Glutamatergic neuron (in vitro differentiated cells): ENCODE measurements at places on chromosomes 6 and 20. TPM values are rescaled to one million over a fixed set of nuclear protein-coding genes. Genes with fewer than 3 reads are reported as not detected.

GRCh38 chr6:145850671-145851070 lies 36.1 kb upstream of the FBXO30 start:
- no peak for DNase-seq
- H3K27ac ChIP-seq: no peak overlapping the region
- no peak overlapping the region for H3K4me3 ChIP-seq
- H3K4me1 ChIP-seq: peaks cover 4% of the 10 kb centered on the region
- H3K27me3 ChIP-seq: peaks cover 1% of the 10 kb centered on the region
- H3K36me3 ChIP-seq: no peaks in the 10 kb centered on the region

DNA sequence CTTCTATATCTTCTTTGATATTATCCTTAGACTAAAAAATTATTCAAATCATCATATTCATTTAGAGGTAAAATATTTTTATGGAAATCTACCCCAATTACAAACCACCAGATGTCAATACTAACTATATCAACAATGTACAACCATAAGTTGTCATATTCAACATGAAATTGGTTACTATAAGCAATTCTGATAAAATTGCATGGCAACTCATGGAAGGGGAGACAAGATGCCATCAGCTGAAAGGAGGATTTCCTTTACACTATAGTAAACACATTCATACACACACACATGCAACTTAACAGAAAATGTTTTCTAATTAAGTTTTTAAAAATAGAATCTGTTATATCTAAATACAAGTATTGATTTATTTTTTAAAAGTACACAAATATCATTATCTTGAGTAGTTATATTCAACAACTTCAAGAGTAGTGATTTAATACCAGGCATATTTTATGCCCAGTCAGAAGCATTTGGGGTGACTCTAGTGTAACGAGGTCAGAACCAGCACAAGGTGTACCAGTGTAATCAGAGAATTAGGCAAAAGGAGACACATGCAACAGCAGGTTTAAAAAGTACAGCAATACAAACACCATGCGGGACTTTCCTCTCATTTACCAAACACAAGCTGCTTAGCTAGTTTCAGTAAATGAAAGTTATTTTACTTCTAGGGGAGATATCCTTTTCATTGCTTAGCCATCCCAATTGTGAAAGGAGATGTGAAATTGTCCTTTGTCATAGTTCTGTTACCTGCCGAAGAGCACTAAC lies 1.0 kb downstream of the FILIP1 start:
- DNase-seq: no peak
- no peak overlapping the region for H3K4me3 ChIP-seq
- H3K27me3 ChIP-seq: no peaks in the 10 kb centered on the region
- no peak overlapping the region for H3K27ac ChIP-seq

DNA sequence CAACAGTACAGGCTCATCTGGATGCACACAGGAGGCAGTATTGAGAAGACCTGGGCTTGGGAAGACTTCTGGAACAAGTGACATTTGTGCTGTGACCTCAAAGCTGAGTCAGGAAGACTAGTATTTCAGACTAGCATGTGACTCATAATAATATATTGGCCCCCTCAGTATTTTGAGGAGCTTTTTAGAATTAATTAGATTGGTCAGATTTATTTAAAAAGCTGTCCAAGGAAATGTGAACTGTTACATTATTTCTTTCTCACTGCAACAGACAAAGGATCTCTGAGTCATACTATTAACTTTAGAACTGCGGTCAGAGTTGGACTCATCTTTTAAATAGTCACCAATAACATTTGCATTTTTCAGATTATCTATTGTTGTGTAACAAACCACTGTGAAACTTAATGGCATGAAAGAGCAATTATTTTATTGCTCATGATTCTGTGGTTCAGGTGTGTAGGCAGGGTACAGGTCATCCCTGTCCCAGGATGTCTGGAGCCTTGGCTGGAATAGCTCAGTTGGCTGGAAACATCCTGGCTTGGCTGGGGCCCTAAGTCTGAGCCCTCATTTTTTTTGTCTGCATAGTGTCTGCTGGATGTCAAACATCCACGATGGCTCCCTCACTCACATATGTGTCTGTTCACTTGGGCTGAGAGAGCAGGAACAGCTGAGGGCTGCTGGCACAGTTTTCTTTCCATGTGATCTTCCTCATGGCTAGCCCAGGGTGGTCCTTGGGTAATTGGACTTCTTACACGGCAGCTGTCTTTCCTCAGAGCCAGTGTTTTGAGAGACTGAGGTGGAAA lies 46.9 kb downstream of the MAP3K4 start:
- DNase-seq: no peak
- no peaks in the 10 kb centered on the region for H3K27me3 ChIP-seq
- peaks cover 14% of the 10 kb centered on the region for H3K4me1 ChIP-seq
- no peak overlapping the region for H3K4me3 ChIP-seq
- H3K36me3 ChIP-seq: no peaks in the 10 kb centered on the region

DNA sequence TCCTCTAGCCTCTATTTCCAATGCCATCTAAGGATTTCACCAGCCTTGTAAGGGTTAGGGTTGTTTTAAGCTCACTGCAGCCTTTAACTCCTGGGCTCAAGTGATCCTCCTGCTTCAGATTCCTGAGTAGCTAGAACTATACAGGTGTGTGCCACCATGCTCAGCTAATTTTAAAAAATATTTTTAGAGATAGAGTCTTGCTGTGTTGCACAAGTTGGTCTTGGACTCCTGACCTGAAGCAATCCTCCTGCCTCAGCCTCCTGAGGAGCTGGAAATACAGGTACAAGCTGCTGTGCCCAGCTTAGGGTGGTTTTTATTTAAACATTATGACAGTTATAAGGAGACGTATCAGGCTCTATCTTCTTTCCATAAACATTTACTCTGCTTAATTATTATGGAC lies 26.5 kb downstream of the ANKRD6 start:
- H3K36me3 ChIP-seq: no peaks in the 10 kb centered on the region
- H3K27ac ChIP-seq: no peak overlapping the region
- no peak overlapping the region for H3K4me3 ChIP-seq
- no peaks in the 10 kb centered on the region for H3K4me1 ChIP-seq
- H3K27me3 ChIP-seq: no peaks in the 10 kb centered on the region
- no peak for DNase-seq

GRCh38 chr6:46338131-46338530 lies 153.1 kb downstream of the RCAN2 start:
- peaks cover 6% of the 10 kb centered on the region for H3K36me3 ChIP-seq
- DNase-seq: no peak
- no peak overlapping the region for H3K4me3 ChIP-seq
- H3K27ac ChIP-seq: no peak overlapping the region
- no peaks in the 10 kb centered on the region for H3K4me1 ChIP-seq
- H3K27me3 ChIP-seq: peaks cover 1% of the 10 kb centered on the region

DNA sequence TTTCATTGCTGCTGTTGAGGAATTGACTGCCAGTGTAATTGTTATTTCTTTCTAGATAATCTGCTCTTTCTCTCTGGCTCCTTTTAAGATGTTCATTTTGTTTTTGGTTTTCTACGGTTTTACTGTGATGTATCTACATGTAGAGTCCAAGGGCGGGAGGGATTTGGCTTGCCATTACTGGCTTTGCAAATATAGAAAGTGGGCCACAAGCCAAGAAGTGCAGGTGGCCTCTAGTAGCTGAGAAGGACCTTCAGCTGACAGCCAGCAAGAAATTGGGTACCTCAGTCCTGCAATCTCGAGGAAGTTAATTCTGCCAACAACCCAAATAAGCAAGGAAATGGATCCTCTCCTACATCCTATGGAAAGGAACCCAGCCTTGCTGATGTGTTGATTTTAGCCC lies 42.8 kb upstream of the GLP1R start:
- no peak overlapping the region for H3K4me3 ChIP-seq
- peaks cover 4% of the 10 kb centered on the region for H3K27me3 ChIP-seq
- H3K4me1 ChIP-seq: no peaks in the 10 kb centered on the region
- no peaks in the 10 kb centered on the region for H3K36me3 ChIP-seq
- DNase-seq: no peak

The FLRT3 gene
- 5.7 TPM for total RNA-seq

DNA sequence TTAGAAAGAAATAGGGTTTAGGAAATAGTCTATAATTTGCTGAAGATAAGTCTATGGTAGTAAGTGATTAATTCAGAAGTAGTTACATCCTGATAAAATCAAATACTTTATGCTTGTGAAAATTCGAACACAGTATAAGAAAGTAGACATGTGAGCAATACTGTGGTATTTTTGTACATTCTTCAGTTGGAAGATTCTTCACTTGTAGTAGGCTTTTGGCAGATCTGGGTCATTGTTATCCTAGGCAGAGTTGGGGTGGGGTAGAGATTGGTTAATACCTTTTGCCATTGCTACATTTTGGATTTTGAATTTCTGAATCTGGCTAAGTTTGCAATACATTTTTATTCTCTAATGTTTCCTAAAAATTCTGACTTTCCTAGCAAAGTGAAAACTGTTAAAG lies 197.5 kb downstream of the BCKDHB start:
- no peaks in the 10 kb centered on the region for H3K36me3 ChIP-seq
- H3K27me3 ChIP-seq: no peaks in the 10 kb centered on the region
- H3K27ac ChIP-seq: no peak overlapping the region
- H3K4me3 ChIP-seq: no peak overlapping the region

The RNF182 gene
- 1.8 TPM for total RNA-seq
